Fibroblast of the aortic adventitia (primary cell): ENCODE measurements at places on chromosomes 2 and 18.
A peak's percentile ranks its signal among the peaks of the same experiment; 100 is the strongest.

- peak; percentile 0 for DNase-seq
Measured at GRCh38 chr2:21939967-21940366, 816.2 kb downstream of the TDRD15 start.

GRCh38 chr18:29512203-29512602 lies 1335.3 kb upstream of the CDH2 start:
- no peak for DNase-seq

GRCh38 chr2:62309465-62310091 lies 113.7 kb downstream of the B3GNT2 start:
- peak; percentile 4 for DNase-seq

GRCh38 chr2:237534380-237534779 lies 32.0 kb upstream of the PRLH start:
- DNase-seq, result no peak

DNA sequence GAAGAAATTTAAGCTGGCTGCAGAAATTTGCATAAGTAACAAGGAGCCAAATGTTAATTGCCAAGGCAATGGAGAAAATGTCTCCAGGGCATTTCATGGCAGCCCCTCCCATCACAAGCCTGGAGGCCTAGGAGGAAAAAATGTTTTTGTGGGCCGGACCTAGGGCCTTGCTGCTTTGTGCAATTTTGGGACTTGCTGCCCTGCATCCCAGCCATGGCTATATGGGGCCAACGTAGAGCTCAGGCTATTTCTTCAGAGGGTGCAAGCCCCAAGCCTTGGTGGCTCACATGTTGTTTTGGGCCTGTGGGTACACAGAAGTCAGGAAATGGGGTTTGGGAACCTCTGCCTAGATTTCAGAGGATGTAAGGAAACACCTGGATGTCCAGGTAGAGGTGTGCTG lies 57.7 kb downstream of the MOB4 start:
- no peak for DNase-seq

DNA sequence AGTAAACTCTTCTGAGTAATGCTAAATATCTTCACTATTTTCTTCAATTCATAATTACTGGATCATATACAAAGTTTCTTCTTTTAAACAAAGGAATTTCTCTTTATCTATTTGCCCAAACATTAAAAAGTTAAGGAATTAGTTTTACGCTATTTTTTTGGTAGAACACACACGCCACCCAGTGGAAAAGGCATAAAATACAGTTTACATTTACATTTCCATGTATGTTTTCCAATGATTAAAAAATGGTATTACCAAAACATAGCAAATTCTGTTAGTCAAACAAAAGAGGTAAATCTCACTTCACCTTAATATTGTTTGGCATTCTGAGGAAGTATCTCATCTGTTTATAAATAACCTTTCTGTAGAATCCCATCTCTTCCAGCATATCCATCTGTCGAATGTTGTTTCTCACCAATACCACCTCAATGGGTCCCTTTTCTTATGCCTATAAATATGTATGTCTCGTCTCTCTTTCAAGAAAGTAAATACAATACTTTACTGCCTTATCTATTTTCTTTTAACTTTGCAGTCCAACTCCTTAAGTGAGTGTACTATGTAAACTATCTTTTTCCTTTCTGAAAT lies 7.2 kb downstream of the BOLL start:
- DNase-seq, result peak; percentile 72

DNA sequence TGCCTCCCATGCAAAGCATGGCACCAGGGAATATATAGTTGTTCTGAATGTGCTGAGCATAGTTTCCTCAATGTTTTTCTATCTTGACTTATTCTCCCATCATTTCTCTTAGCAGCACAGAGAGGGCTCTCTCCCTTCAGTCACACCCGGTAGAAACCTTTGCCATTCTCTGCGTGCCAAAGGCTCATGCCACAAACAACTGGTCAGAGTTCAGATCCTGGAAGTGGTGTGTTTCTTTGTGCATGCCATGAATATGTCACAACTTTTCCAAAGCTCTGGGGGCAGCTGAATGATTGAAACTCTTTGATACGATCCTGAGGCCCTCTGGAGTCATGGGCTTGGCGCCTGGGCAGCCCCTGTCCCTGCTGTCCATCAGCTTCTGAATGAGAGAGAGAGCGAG lies 28.0 kb upstream of the EDAR start:
- no peak for DNase-seq

DNA sequence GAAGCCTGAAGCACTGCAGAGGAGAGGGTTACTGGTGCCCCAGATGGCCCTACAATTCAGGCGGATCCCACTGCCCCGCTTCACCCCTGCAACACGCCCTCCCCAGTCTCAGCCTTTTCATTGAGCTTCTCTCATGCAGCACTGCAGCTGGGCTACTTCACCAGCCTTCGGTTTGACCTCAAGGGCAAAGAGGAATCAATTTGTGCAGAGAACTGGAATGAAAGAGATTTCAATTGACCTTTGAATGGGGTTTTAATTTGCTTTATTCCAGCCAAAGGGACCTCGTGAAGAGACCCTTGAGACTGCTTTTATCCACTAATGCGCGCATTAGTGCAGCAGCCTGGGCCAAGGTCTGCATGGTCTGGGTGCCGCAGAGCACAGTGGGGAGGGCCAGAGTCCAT lies 8.8 kb upstream of the POMC start:
- no peak for DNase-seq

- DNase-seq, result no peak
Measured at GRCh38 chr2:188279093-188279445, 12.6 kb upstream of the GULP1 start.

DNA sequence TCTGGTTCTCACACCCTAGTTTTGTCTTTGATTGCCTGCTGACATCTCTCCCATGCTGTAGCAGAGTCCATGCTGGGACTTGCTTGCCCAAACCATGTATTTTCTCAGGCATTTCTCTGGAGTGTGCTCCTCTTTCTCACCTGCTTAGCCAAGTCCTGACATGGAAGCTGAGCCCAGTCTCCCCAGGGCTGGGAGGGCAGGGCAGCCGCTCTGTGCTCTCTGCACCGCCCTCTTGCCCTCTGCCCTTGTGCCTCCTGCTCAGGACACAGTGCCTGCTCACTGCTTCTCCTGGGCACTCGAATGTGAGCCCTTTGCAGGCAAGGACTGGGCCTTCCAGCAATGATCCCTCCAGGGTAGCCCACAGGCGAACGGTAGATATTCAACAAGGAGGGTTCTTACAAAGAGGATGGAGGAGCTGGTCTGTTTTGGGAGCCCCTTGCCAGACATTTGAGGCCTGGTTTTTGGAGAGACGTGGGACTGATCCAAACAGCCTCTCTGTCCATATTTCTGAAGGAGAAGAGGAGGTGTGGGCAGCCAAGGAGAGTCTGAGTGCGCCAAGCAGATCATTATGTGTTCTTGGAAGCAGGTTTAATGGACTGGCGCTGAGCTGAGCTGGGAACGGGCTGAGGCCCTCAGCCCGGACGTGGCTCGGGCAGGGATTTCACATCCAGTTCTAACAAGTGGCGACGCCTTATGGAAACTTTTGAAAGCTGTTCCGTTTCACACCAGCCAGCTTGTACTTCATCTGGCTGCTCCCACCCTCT lies 4.0 kb downstream of the SLC14A2 start:
- peak; percentile 70 for DNase-seq

GRCh38 chr2:207327513-207327912 lies 161.8 kb upstream of the KLF7 start:
- no peak for DNase-seq

DNA sequence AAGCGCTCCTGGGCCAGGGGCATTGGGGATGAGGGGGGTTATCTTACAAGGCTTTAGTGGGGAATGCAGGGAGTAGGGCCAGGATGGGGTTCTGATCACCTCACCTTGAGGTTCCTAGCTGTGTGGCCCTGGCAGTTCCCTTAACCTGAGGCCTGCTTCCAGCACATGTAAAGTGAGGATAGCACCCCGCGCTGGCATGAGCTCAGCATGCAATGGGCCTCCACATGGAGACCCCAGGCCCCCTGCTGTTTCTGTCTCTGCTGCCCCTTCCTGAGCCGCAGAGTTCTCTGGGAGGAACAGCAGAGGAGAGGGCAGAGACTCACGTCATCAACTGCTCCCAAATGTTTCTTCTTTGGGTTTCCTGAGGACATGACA lies 8.6 kb upstream of the TEX51 start:
- no peak for DNase-seq

GRCh38 chr2:10465910-10466309 lies 17.8 kb upstream of the ODC1 start:
- no peak for DNase-seq

GRCh38 chr2:233448575-233448974 lies 94.3 kb downstream of the DGKD start:
- no peak for DNase-seq

DNA sequence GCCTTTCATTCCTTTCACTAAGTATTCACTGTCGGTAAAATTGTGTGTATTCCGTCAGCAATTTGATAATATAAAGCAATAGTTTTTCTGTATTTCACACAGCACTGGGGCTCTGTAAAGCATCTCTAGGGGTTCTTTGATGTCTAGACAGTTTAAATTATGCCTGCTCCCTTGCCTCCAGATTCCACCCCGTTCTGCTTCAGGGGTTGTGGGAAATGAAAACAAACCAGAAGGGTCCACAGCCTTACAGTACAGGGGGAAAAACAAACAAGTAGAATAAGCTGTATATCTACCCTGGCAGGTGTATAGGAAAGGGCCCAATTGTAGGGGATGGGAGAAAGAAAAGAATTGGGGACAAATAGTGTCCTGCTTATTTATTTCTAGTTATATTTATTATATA lies 63.1 kb downstream of the ASXL3 start:
- DNase-seq, result no peak

DNA sequence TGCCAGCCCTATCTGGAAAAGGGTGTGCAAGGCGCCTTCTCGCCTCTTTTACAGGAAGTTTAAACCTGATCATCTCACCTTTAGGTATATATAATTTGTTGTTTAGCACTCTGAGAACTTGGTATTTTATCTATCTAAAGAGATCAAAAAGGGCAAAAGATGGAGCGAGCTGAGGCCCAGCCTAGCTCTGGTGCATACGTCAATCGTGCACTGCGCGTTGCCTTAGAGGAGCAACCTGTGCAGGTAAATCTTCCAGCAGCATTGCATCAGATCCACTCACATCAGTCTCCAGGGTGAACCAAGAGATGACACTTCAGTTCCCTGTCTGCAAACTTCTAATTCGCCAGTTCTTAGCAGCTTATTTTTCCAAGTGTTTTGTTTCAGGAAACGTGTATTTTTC lies 15.4 kb downstream of the BCL11A start:
- DNase-seq, result no peak

GRCh38 chr2:239377591-239377990 lies 23.2 kb downstream of the HDAC4 start:
- no peak for DNase-seq

GRCh38 chr2:224875153-224875552 lies 159.0 kb upstream of the CCDC195 start:
- no peak for DNase-seq

DNA sequence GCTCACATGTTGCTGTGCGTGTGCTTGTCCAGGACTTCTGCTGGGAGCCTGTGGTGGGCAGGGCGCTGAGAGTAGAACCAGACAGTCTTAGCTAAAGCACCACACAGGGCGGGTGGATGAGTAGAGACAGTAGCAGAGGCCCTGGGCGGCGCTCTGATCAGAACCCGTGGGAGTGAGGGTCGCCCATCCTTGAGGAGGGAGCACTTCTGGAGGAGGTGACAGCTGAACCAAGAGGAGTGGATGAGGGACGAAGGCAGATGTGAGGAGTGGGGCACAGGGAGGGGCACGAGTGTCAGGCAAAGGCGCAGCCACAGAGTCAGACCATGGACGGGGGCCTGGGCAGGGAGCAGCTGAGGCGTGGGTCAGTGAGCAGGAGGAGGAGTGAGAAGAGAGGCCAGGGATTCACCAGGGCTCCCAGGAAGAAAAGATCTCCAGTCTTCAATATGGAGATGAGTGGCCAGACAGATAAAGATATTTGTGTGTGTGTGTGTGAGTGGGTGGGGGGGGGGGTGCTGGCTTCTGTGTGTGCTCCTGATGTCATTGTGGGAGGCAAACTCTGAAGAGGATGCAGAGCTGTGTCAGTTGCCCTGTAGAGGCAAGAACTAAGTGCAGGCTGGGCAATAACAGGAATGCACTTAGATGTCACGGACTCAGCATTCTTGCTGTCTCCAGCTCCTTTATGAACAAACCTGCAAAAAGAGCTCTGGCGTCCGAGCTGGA lies 79.6 kb downstream of the TPO start:
- DNase-seq, result no peak

GRCh38 chr2:196927376-196928225 lies 1.1 kb upstream of the PGAP1 start:
- DNase-seq, result peak; percentile 80

GRCh38 chr18:11995445-11996189 lies 14.3 kb downstream of the IMPA2 start:
- peak; percentile 83 for DNase-seq

DNA sequence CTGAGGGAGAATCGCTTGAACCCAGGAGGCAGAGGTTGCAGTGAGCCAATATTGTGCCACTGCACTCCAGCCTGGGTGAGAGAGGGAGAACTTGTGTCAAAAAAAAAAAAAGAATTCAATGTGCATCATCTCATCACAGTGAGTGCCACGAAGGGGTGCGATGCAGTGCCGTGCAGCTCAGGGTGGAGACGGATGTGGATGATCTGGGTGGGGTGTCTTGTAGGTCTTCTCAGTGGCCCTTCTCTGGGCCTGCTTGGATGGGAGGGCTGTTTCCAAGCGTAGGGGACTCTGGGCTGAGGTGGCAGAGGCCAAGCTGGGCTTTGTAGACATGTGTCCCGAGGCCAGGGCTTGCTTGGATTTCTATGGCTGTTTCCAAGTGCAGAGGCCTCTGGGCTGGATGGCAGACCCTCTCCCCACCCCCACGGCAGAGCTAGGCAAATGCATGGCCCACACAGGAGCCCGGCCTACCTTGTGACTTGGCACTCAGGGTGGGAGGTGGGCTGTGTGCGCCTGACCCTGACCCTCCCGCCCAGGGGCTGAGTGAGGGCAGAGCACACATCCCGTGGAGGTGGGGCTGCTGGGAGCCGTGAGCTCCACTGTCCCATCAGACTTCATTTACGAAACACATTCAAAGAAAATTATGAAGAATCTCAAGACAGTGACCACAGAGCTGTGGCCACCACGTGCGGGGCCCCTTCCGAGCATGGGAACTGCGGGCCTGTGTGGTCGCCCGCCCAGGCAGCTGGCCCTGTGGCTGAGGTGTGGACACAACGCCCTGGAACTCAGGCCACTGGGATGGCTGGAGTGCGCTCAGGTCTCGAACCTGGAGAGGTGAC lies 76.4 kb downstream of the ASB1 start:
- no peak for DNase-seq

GRCh38 chr2:67904966-67905365 lies 157.8 kb downstream of the C1D start:
- no peak for DNase-seq

DNA sequence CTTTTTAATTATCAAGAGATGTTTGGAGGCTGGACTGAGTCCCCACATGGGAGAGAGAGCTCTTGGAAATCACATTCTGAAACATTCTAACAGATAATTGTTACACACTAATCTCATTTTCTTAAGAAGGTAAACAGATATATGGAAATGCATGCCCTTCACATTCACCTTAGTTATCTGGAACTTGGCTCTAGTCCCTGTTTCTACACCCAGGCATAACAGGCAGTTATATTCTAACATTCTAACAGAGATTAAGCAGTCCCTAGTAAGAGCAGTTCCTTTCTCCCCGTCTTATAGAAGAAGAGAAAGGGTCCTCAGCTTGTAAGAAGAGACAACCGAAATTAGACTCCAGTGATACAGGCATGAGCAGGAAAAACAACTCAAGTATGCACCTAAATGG lies 385.4 kb downstream of the SOX11 start:
- DNase-seq, result no peak
